ENCODE measurements at places on chromosomes 5 and 9.

- DNase-seq, result no peak
Observed at GRCh38 chr5:14560091-14560595, 21.4 kb upstream of the OTULINL start.

- no peak for DNase-seq
Observed at GRCh38 chr5:158888206-158888605, 211.5 kb downstream of the EBF1 start.

GRCh38 chr5:178489271-178489976 lies 100.8 kb downstream of the COL23A1 start:
- DNase-seq, result no peak

DNA sequence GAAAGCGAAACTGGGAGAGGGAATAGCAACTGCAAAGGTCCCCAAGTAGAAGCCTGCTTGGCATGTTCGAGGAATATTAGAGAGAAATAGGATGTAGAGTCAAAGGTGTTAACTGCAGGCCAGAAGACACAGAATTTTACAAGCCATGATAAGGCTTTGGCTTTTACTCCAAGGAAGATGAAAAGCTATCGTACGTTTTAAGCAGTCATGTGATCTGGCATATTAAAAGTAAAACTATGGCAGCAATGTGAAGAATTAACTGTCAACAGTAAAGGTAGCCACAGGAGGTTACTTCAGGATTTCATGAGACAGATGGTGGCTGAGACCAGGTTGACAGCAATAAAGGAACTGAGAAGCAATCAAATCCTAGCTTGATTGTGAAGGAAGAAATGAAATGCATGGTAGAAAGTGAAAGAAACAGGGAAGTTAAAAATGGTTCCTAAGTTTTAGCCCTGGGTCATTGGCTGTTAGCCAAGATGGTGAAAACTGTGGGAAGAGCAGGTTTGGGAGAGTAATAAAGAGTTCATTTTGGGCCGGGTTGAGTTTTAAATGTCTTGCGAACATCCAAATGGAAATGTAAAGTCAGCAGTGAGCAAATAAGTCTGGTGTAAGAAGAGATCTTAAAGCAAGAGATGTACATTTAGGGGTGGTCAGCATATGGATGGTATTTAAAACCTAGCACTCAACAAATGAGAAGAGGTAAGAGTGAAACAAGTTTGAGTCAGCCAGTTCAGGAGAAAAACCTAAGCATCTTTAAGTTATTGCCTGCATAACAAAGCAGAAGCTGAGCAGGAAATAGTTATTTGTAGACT lies 20.3 kb upstream of the TTC33 start:
- no peak for DNase-seq

DNA sequence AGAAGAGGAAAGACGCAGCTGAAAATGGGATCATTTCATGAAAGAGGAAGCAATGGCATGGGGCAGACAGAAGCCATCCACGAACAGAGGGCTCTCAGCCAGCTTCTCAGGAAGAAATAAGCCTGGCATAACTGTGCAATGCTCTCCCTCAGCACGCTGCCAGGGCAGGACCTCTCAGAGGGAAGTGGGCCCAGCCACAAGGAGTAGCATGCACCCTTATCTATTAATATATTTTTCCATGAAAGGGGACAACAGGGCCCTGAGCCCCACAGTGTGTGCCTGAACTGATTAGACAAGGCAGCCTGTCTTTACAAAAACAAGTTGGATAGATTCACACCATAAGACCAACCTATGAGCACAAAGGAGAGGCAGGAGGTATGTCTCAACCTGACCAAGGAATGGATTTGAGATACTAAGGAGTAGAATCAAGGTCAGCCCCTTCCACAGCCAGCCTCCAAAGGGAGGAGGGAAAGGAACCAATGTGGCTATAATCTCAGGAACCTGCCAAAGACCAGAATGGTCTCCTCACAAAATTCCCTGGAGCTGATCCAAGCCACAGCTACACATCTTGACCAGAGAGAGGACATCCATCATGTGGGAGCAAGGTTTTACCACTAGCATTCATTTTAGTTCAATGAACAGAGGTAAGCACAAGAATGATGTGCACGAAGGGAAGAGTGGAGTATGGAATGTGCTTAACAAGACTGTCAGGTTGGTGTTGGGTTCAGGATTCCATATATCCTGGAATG lies 154.8 kb downstream of the SIL1 start:
- no peak for DNase-seq

GRCh38 chr5:112880219-112880964 lies 19.3 kb downstream of the SRP19 start:
- DNase-seq, result peak; percentile 81

GRCh38 chr5:103394676-103395075 lies 136.1 kb downstream of the MACIR start:
- DNase-seq, result no peak

GRCh38 chr9:118954857-118955256 lies 414.4 kb downstream of the BRINP1 start:
- DNase-seq, result no peak

GRCh38 chr9:134066526-134066912 lies 1.3 kb downstream of the BRD3 start:
- peak; percentile 56 for DNase-seq

DNA sequence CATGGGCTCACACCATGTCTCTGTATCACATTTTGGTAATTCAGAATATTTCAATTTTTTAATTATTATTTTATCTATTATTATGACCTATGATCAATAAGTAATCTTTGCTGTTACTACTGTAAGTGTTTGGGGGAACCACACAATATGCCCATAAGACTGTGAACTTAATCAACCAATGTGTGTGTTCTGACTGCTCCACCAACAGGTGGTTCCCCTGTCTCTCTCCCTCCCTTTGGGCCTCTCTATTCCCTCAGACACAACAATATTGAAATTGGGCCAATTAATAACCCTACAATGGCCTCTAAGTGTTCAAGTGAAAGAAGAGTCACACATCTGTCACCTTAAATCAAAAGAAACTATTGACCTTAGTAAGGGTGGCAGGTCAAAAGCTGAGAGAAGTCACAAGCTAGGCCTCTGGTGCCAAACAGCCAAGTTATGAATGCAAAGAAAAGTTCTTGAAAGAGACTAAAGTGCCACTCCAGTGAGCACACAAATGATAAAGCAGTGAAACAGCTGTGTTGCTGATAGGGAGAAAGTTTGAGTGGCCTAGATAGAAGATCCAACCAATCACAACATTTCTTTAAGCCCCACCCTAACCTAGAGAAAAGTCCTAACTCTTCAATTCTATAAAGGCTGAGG lies 88.7 kb downstream of the DEPDC1B start:
- DNase-seq, result no peak

GRCh38 chr5:21919414-21920022 lies 933.6 kb downstream of the CDH12 start:
- DNase-seq, result peak; percentile 72

DNA sequence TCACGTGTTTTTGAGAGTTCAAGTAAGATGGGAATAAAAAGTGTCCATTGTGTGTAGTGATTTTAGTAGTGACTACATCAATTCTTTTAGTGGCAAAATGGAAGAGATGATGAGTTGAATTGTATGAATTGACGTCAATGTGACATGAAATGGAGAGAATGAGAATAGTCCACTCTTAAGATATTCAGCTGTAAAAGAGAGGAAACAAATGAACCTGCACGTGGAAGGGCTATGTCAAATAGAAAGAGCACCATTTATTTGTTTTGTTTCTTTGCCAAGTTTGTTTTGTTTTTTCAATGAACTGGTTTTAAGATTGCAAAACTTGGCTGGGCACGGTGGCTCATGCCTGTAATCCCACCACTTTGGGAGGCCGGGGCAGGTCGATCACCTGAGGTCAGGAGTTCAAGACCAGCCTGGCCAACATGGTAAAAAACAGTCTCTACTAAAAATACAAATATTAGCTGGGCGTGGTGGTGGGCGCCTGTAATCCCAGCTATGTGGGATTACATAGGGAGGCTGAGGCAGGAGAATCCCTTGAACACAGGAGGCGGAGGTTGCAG lies 453.8 kb downstream of the TAF11L14 start:
- DNase-seq, result no peak

DNA sequence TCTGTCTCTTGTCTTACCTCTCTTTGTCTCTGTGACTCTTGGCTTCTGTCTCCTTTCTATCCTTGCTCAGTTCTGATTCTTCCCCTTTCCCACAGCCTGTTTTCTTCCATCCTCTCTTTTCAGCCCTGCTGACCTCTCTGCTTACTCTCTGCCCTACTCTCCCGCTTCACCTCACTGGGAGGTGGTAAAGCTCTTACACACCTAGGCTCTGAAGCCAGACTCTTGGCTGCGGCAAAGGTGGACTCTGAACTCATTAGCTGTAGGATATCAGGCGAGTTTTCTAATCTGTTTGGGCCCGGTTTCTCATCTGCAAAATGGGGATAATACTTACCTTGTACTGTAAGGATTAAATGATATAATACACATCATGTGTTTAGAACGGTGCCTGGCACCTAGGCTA lies 11.1 kb downstream of the PCDH1 start:
- no peak for DNase-seq

- DNase-seq, result no peak
Observed at GRCh38 chr9:102459828-102460227, 535.3 kb upstream of the CYLC2 start.

DNA sequence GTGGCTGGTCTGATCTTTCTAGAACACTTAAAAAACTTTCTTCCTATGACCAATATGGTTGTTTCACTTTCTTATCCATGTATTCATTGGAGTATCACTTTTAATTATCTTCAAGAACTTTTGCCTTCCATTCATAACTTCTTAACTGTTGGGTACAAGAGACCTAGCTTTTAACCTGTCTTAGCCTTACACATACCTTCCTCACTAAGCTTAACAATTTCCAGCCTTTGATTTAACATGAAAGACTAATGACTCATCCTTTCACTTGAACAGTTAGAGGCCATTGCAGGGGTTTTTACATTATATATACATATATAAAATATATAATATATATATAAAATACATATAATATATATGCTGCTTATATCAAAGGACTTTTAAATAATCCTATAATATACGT lies 57.9 kb downstream of the ABHD17B start:
- DNase-seq, result no peak

DNA sequence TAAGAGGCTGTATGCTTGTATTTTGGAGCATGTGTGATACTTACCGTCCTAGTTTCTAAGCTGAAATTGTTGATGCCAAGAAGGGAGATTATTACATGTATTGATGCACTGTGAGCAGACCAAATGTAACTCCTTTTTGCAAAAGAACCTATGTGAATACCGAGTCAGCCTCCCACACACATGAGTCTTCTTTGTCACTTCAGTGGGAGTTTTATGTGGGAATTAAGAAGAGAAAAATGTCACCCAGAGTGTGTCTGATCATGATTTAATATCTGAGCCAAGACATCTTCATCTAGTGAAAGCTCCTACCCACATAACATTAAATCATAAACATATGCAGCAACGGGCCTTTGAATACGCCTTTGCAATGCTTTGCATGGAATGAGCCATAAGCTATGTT lies 380.3 kb upstream of the ACTBL2 start:
- no peak for DNase-seq

GRCh38 chr5:169301386-169301934 lies 521 bp upstream of the SLIT3 start:
- no peak for DNase-seq

DNA sequence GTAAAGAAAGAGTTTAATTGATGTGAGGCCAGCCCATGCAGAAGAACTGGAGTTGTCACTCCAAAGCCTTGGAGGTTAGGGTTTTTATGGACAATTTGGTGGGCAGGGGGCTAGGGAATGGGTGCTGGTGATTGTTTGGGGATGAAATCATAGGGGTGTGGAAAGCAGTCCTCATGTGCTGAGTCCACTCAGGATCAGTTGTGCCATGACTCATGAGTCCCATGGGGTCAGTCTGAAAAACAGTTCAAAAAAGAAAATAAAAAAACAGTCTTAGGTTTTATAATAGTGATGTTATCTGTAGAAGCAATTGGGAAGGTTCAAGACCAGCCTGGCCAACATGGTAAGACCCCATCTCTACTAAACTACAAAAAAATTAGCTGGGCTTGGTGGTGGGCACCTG lies 162.3 kb downstream of the KDM4C start:
- DNase-seq, result no peak

- DNase-seq, result no peak
Observed at GRCh38 chr9:133590231-133590855, 18.8 kb downstream of the FAM163B start.

DNA sequence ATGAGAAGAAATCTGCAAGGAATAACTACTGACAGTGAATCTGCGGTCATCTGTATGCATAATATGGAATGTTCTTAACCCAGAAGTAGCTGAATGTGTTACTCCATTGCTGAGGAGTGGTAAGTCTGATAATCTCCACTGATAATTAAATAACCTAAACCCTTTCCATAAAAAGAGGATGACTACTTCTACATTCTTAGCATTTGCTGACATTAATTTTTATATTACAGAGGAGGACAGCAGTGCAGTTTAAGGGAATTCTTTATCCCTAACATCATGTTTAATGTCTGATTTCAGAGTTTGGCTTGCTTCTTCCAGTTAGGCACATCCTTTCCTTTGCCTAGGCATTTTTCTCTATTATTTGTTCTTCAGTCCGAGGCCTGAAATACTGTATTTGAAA lies 52.2 kb downstream of the CDC42SE2 start:
- no peak for DNase-seq

- DNase-seq, result no peak
Observed at GRCh38 chr5:60811105-60811504, 33.0 kb downstream of the ELOVL7 start.

DNA sequence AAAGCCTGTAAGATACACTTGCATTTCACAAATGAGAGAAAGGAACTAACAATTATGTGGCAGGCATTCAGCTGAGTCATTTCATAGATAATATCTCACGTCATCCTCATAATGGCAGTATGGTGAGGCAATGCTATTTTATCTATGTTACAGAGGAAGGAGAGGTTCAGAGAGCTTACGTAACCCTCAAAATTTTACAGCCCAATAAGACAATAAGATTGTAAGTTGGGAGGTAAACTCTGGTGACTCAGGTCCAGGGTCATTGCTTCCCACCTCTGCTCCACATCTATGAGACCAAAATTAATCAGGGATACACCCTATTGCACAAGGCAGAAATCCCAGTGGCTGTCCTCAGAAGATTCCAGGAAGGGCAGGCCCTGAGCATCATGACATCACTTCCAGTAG lies 309.7 kb downstream of the NSG2 start:
- no peak for DNase-seq

DNA sequence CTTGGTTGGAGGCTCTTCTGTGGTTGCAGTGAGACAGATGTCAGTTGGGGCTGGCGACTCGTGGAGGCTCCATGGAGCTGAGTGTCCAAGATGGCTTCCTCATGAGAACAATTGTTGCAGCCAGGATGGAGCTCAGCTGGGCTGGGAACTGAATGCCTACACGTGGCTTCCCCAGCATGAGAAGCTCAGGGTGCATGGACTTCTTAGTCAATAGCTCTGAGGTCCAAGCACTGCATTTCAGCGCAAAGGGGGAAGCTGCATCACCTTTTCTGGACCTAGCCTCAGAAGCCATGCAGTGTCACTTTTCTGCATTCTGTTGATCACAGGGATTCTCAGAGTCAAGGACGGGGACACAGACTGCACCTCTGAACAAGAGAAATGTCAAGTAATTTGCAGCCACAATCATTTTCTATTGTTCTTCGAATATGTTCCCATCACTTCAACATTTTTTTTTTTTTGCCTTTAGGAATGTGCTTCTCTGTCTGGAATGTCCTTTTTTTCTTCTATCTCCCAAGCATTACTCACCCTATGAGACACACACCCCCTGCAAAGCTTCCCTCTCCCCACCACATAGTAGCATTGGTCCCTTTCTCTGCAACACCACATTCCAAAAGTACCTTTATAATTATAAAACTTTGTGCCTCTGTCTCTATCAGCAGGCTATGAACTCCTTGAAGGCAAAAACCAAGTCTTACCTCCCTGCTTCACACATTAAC lies 57.5 kb upstream of the STK32A start:
- no peak for DNase-seq
